H1 (cell line): ENCODE measurements at places on chromosomes 3 and 15. TPM values are rescaled to one million over a fixed set of nuclear protein-coding genes. Genes with fewer than 3 reads are reported as not detected.

DNA sequence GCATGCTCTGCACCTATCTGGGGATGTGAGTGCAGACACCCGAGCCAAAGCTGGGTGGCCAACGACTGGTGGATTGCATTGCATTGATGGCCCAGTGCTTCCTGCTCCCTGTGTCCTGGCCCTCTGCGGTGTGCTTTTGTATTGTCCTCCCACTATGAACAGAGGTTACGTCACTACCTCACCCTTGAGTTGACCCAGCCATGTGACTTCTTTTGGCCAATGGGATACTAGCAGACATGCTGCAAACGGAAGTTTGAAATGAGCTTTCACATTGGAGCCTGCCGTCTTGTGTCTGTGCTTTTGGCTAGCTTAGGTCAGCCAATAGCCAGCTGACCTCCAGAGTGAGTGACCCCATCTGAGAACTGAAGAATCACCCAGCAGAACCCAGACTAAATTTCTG, 15.3 kb upstream of the TBC1D21 start:
- no peaks in the 10 kb centered on the region; the same call in 1 of the 2 replicates for H3K27me3 ChIP-seq
- H3K4me3 ChIP-seq = no peak overlapping the region
- H3K4me1 ChIP-seq = peaks cover 3% of the 10 kb centered on the region
- no peak for DNase-seq
- no peaks in the 10 kb centered on the region for H3K36me3 ChIP-seq

P2RY13 gene
- total RNA-seq = not detected in 2 replicates

FAM43A gene
- 2.6 and 2.9 TPM in 2 replicates for total RNA-seq

GRCh38 chr15:82918162-82918561, 34.4 kb downstream of the HOMER2 start:
- no peaks in the 10 kb centered on the region for H3K27me3 ChIP-seq
- no peak for DNase-seq
- H3K36me3 ChIP-seq = no peaks in the 10 kb centered on the region
- no peak overlapping the region for H3K27ac ChIP-seq

GRCh38 chr3:111548756-111549155, 6.8 kb downstream of the CD96 start:
- no peak overlapping the region for H3K4me3 ChIP-seq
- no peak overlapping the region for H3K27ac ChIP-seq
- DNase-seq = no peak
- no peaks in the 10 kb centered on the region for H3K4me1 ChIP-seq

DNA sequence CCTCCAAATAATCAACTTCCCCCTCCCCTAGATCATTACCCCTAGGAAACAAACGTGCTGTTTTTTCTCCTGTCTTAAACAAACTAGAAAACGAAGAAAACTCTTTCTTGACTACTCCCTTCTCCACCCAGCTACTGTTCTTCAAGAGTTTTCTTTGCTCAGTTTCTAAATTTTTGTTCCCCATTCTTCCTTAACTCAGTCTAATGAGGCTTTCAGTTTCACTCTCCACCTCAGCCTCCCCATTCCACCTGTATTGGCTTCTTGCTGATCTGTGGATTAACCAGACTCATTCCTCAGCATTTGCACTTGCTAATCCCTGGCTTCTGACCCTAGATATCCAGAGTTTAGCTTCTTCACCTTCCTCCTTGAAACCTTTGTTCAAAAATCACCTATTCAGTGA, 26.8 kb downstream of the SERPINI1 start:
- DNase-seq = no peak
- H3K27ac ChIP-seq = no peak overlapping the region
- H3K4me3 ChIP-seq = no peak overlapping the region
- H3K36me3 ChIP-seq = no peaks in the 10 kb centered on the region

DNA sequence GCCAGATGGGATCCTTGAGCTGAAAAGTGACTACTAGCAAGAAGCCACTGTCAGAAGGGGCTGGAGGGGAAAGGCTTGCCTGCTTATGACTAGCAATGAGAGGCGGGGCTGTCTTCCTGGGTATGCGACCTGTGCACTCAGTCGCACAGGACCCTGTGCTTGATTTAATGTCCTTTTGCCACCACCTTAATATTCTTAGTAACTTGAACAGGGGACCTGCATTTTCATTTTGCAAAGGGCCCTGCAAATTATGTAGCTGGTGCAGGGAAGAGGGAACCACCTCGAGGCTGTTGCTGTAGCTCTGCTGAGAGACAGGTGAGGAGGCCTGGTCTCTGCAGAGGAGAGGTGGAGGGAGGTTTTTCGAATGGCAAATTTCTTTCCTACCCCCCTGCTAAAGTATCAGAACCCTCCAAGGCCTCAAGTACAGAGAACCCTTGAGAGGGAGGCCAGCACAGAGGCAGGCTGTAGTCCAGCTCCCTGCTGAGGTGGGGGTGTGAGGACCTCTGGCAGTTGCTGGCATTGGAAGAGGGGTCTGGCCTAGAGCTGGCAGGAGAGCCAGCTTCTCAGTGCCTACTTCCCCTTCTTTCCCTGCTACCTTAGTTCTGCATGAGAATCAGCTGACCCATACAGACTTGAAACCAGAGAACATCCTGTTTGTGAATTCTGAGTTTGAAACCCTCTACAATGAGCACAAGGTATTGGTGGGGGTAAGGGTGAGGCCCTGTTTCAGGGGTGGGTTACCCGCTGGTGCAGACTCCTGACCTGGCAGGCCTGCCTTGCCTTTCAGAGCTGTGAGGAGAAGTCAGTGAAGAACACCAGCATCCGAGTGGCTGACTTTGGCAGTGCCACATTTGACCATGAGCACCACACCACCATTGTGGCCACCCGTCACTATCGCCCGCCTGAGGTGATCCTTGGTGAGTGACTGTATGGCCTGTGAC, 11.4 kb downstream of the CLK3 start:
- peaks cover 60% of the 10 kb centered on the region for H3K36me3 ChIP-seq
- DNase-seq = no peak
- H3K4me1 ChIP-seq = no peaks in the 10 kb centered on the region
- no peak overlapping the region for H3K27ac ChIP-seq
- H3K4me3 ChIP-seq = no peak overlapping the region

DNA sequence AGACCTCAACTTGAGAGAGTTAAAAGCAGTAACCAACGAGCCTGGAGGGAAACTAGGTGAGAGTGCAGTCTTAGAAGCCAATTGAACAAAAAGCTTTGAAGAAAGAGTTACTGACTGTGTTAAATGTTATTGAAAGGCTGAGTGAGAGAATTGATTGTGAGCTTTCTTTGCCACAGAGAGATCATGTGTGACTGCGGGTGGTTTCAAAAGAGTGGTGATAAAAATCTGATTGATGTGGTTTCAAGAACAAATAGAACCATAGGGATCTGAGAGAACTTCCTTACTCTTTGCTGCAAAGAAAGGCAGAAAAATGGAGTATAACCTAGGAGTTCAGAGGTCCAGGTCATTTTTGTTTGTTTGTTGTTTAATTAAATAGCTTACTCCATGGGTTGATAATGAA, 759.9 kb upstream of the ALCAM start:
- H3K4me1 ChIP-seq = no peaks in the 10 kb centered on the region
- H3K27ac ChIP-seq = no peak overlapping the region
- no peaks in the 10 kb centered on the region for H3K27me3 ChIP-seq
- H3K4me3 ChIP-seq = no peak overlapping the region
- no peak for DNase-seq

- H3K27ac ChIP-seq = no peak overlapping the region
- H3K27me3 ChIP-seq = no peaks in the 10 kb centered on the region
- H3K36me3 ChIP-seq = no peaks in the 10 kb centered on the region
Measured at GRCh38 chr15:98764291-98764690, 116.0 kb downstream of the IGF1R start.

ARPP21 gene
- total RNA-seq = not detected in 2 replicates
